A172 (cell line): ENCODE measurements at places on chromosomes 6 and 20.

GRCh38 chr6:16056263-16056870 is 72.5 kb upstream of the MYLIP start:
- DNase-seq, result no peak

GRCh38 chr6:163122365-163122764 is 292.2 kb upstream of the QKI start:
- no peak for DNase-seq

DNA sequence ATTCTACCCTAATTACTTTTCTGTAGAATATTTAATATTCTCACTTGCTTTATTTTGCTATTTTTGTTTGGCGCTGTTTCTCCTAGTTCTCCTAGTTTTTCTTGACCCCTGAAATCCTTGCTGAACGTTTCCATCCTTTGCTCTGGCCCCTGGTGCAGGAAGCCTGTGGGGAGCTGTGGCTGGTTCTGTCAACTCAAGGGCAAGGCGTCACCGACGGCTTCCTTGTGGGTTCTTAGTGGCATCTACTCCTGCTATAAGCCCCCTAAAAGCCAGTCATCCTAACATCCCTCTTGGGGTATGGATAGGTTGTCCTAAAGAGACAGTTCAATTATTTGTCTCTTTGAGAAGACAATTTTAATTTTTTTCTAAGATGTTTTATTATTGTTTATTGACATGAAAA is 36.9 kb upstream of the KIF25 start:
- no peak for DNase-seq

- DNase-seq, result no peak
Measured at GRCh38 chr20:57672164-57672563, 37.7 kb downstream of the PMEPA1 start.

DNA sequence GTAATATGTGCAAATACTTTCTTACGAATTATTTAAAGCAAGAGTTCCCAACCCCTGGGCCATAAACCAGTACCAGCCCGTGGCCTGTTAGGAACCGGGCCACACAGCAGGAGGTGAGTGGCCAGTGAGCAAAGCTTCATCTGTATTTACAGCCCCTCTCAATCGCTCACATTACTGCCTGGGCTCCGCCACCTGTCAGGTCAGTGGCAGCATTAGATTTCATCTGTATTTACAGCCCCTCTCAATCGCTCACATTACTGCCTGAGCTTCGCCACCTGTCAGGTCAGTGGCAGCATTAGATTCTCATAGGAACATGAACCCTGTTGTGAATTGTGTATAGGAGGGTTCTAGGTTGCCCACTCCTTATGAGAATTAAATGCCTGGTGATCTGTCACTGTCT is 142.0 kb downstream of the RNASET2 start:
- DNase-seq, result no peak

DNA sequence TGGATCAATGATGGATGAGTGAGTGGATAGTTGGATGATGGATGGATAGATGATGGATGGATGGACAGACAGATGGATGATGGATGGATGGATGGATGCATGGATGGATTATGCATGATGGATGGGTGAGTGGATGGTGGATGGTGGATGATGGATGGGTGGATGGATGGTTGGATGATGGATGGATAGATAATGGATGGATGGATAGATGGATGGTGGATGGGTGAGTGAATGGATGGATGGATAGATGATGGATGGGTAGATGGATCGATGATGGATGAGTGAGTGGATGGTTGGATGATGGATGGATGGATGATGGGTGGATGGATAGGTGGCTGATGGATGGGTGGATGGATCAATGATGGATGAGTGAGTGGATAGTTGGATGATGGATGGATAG is 176.0 kb downstream of the TAF4 start:
- no peak for DNase-seq

DNA sequence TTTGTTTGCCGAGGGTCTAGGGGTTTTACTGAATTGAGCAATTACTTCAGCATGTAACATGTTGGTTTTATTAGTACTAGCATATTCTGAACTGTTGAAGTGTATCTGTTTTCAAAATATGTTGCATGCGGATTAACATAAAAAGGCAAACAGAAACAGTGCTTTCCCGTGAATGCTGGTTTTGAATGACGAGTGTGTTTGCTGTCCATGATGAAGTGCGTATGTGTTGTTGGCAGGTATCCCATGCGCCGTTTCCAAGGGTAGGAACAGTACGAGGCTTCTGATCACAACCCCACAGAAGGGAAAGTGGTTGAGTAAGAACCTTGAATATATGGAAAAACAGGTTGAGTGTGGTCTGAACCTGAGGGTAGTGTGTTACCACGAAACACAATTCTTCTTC is 232.9 kb downstream of the SAMD5 start:
- DNase-seq, result no peak

DNA sequence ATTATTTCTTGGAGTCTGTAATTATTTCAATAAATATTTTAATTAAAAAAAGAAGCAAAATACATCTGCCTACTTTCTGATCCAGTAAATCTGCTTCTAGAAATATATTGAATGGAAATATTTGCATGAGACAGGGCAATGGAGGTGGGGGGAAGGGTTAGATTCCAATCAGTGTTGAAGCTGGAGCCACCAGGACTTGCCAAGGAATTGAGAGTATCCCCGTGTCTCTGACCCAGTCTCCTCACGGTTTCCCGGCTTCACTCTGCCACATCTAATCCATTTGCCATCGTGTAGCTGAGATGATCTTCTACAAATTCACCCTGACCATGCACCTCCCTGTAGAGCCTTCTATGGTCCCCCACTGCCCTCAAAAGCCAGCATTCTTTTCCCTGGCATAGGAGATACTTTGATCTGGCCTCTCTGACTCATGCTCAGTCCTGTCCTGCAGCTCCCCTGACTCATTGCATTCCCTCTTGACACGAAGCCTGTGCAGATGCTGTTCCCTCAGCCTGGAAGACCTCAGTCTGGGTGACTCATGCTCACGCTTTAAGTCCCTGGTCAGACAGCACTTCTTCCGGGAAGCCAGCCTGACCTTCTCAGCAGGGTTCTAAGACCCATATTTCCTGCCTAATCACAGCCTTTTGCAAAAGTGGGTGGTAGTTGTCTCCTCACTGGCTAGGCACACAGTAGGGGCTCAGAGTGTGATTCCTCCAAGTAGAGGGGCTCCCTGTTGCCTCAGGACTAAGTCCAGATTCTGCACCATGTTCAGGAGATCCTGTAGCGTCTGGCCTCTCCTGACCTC is 23.0 kb upstream of the FKBP1A start:
- peak; percentile 100 for DNase-seq

DNA sequence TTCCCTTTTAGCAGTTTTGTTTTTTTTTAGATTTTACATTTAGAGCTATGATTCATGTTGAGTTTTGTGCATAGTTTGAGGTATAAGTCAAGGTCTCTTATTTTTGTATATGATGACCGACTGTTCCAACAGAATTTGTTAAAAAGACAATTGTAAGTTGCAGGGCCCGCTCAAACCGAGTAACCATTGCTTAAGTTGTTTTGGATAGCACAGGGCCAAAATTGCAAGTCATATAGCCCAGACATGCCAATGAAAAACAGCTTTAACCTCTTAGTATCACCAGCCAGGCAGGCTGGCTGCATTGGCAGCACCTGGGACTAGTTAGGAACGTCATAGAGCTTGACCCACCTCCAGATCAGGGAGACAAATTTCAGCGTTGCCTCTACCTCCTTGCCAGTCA is 47.3 kb downstream of the PFDN4 start:
- DNase-seq, result no peak
